ENCODE measurements at places on chromosomes 1 and 21. TPM values are rescaled to one million over a fixed set of nuclear protein-coding genes. Genes with fewer than 3 reads are reported as not detected.

Gene IFI44L
- 15.4 TPM for total RNA-seq

Gene SYPL2
- 3.3 TPM for total RNA-seq

DNA sequence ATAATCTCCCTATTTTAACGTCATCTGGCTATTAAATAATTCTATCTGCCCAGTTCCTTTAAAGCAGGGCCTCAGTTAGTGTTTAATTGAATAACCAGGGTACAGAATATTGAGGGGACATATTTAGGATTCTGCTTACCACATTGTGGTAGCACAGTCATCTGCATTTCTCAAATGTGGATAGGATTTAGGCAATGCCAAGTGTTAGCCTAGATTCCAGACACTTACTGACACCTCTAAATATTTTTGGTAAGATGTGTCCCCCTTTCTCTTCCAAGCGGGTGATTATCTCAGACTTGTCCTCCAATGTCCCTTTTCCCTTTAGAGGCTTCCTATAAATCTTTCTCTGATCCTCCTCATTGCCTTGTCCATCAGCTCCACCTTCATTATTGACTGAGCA is 160.8 kb upstream of the HOOK1 start:
- H3K27me3 ChIP-seq: no peaks in the 10 kb centered on the region
- H3K4me3 ChIP-seq: no peak overlapping the region
- DNase-seq: no peak
- no peaks in the 10 kb centered on the region for H3K4me1 ChIP-seq
- H3K27ac ChIP-seq: no peak overlapping the region

GRCh38 chr21:31909153-31910073 is 36.6 kb downstream of the HUNK start:
- H3K4me1 ChIP-seq: no peaks in the 10 kb centered on the region
- H3K27ac ChIP-seq: no peak overlapping the region
- H3K27me3 ChIP-seq: no peaks in the 10 kb centered on the region
- no peaks in the 10 kb centered on the region for H3K36me3 ChIP-seq

DNA sequence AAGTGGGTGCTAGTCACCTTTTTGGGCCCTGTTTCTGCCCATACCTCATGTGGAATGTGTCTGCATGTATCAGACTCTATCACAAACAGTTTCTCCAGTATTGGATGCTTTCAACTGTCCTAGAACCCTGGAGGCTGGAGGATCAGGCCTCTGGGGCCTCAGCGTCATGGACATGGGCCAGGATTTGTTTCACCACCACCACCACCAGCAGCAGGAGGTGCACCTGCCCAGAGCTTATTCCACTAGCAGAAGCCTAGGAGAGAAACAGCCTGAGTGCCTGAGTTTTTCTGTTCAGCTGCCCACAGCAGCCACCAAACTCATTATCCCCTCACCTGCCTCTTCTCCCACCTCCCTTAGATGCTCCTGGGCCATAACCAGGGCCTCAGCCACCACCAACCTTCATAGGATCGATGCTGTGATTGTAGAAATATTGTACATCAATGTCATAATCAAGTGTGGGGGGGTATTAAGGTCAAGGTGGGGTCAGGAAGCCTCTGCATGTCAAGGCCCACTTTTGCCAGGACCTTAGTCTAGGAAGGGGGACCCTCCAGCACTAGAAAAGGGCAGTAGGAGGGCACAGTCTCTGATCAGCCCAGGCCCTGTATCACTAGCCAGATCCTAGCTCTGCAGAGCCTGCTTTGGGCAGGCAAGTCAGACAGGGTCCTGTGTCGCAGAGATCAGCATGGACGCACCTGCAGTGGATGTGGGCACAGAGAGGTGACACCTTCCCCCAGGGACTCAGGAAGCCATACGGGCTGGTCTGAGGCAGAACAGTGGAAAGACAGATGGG is 9.3 kb downstream of the DMAP1 start:
- H3K4me3 ChIP-seq: no peak overlapping the region
- H3K27ac ChIP-seq: no peak overlapping the region
- peaks cover 4% of the 10 kb centered on the region for H3K4me1 ChIP-seq
- no peaks in the 10 kb centered on the region for H3K27me3 ChIP-seq
- peaks cover 48% of the 10 kb centered on the region for H3K36me3 ChIP-seq
- DNase-seq: no peak

- H3K4me3 ChIP-seq: no peak overlapping the region
- H3K27ac ChIP-seq: no peak overlapping the region
- no peaks in the 10 kb centered on the region for H3K36me3 ChIP-seq
- no peak for DNase-seq
- peaks cover 17% of the 10 kb centered on the region for H3K27me3 ChIP-seq
Observed at GRCh38 chr1:2539312-2539907, 9.3 kb upstream of the HES5 start.

DNA sequence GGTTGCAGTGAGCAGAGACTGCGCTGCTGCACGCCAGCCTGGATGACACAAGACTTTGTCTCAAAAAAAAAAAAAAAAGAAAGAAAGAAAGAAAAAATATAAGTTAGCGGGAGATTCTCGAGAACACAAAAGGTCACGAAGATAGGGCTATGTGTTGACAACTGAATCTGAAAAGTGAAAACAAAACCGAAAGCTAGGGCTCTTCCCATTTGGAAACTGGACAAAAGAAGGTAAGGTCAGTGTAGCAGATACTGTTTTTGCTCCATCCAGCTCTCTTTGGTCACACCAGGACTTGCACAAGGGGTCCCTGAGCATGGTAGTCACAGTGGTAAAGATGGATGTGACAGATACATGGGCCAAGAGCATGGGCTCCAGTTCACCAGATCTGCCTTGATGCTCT is 60.4 kb upstream of the MAP10 start:
- no peak overlapping the region for H3K4me3 ChIP-seq
- no peaks in the 10 kb centered on the region for H3K4me1 ChIP-seq
- no peak for DNase-seq
- H3K27me3 ChIP-seq: no peaks in the 10 kb centered on the region
- no peaks in the 10 kb centered on the region for H3K36me3 ChIP-seq

All from esophagus muscularis mucosa (tissue), 4 donors.